ENCODE measurements at places on chromosomes 11 and 22.

- no peak for DNase-seq
Measured at GRCh38 chr11:132777067-132777975, 755.0 kb downstream of the OPCML start.

- DNase-seq, result no peak
Measured at GRCh38 chr11:68598816-68599653, 85.3 kb upstream of the GAL start.

- DNase-seq, result no peak
Measured at GRCh38 chr11:44585421-44585820, 20.0 kb downstream of the CD82 start.

- DNase-seq, result no peak
Measured at GRCh38 chr11:64086258-64087123, 50.8 kb downstream of the FLRT1 start.

DNA sequence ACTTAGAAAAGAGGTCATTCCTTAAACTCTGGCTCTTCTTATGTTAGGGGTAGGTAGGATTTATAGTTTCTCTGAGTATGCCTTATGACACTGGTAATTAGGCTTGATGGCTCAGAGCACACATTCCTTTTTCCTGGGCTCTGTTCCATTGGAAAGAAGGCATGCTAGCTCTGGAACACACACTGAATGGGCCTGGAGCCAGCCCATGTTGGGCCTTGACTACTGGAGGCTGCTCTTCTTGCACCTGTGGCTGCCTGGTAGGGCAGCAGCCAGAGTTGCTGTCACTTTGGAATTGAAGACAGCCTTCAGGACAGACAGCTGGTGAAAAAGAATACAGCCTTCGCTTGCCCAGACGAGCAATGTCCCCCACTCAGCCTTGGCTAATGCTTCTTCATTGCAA lies 18.2 kb downstream of the MCAM start:
- no peak for DNase-seq

Measured in CD8-positive, alpha-beta T cell (primary cell).